ENCODE measurements at places on chromosomes 2 and 18.

DNA sequence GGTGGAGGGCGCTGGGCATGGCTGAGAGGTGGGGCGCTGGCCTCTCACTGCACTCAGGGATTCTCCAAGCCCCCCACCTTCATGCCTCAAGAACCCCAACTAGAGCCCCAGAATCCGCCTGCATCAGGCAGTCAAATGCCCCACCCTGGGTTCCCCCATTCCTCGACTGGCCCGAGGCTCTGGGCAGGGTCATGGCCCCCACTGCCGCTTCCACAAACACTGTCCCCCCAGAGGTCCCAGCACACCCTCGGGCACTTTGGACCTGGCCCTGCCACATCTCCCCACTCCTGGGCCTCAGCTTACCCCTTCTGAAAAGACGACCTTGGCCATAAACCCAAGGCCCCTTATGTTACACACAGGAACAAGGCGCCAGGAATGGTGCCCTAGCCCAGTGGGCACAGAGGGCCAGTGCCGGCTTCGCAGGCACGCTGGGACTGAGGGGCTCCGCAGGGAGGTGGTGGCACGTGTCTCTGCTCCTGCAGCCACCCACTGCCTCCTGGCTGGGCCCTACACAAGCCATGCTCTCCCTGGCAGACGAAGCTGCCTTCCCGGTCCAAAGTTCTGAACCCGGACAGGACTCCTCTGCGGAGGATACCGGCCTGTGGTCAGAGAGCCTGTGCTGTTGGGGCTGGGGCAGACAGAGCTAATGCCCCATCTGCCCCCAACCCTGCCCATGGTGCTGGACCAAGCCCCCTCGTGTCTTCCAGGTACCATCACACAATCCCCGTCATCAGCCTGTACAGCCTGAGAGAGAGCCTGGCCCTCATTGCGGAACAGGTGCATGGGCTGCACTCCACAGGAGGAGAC lies 6.8 kb downstream of the AGXT start:
- DNase-seq = no peak

DNA sequence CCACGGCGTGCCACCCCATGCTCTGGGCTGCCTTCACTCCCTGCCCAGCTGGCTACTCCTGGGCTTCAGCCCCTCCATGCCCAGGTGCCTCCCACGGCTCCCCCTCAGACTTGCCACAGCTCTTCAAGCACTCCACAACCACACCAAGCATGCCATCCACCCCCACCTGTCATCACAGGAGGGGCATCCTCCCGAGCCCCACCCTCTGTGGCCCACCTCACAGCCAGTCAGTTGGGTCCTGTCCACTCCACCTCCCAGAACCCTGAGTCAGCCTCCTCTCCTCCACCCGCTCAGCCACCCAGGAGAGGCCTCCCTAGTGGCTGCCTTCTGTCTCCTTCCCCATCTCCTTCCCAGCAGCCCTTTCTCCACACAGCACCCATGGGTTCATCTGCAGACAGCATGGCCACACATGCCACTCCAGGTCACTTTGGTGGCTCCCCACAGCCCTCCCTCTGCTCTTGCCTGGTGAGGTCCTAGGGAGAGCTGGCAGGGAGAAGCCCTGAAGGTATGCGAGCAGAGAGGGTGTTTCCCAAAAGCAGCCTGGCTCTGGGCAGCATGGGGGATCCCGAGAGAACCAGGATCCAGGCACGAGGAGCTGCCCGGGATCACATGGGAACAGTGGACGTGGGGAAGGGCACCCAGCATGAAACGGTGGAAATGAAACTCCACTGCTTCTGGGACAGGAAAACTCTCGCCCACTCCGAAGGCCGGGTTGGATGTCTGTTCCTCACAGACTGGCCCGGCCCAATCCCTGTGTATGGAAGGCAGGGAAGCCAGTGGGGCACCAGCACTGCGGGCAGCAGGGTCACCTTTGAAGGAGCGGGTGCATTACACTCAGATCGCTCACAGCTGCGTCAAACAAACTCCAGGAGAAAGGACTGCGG lies 2.7 kb downstream of the LIMS2 start:
- DNase-seq = no peak

GRCh38 chr2:44843641-44844310 lies 97.7 kb upstream of the SIX3 start:
- DNase-seq = no peak

DNA sequence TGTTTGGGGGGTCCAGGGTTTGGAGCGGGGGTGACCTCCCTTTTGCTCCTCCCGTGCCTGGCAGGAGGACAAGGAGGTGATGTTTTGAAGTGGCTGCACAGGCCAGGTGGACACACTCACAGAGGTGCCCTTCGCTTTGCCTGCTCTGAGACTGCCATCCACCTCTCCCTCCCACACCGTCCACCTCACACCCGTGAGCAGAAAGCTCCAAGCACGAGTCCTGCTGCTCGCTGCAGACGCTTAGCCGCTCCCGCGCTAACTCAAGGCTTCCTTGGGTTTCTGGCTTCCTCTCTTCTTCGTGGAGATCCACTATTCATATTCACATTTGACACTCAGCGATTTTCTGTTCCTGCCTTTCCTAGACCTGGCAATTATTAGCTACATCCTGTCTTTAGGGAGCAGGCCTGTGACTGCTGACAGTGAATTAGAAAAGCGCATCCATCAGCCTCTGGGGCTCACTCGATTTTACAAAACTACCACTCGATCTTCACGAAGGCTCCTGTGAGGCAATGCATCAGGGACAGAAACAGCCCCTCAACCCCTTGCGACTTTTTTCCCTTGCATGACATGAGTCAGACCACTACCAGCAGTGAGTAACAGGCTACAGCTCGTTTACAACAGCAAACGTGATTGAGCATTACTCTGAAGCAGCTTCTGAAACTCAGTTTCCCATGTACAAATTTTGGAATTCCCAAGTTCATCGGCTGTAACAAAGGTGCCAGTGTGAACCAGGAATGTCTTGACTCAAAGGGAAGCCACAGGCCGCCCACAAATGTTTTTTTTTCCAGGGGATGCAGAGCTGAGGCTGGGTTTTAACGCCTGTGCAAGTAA lies 238.7 kb upstream of the SOX11 start:
- peak; percentile 82 for DNase-seq

DNA sequence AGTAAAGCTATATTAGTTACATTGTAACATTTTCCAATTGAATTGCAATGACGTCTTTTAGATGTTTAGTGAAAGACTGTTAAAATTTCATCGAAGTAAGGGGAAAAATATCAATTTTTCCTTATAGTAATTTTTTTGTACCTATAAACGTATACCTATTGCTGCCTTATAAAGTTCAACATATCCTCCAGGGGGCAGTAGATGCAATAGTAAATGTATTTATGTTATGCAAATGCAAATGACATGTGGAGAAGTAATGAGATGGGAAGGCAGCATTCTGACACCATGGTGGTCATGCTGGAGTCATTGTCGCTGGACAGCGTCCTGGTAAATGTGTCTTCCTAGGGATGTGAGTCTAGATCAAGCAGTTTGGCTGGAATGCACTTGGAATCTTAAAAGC lies 38.7 kb downstream of the MSTN start:
- DNase-seq = peak; percentile 48

DNA sequence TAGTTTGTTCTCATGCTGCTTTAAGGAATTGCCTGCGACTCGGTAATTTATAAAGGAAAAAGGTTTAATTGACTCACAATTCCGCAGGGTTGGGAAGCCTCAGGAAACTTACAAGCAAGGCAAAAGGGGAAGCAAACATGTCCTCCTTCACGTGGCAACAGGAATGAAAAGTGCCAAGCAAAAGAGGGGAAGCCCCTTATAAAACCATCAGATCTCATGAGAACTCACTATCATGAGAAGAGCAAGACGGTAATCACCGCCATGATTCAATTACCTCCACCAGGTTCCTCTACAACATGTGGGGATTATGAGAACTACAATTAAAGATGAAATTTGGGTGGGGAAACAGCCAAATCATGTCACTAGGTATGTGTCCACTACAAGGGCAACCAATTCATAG lies 53.9 kb downstream of the MAP4K3 start:
- DNase-seq = no peak

GRCh38 chr18:25332002-25332401 lies 20.0 kb downstream of the ZNF521 start:
- DNase-seq = no peak
